ENCODE measurements at places on chromosomes 16 and 17.

GRCh38 chr17:73743518-73744201 is 99.4 kb upstream of the SDK2 start:
- no peak for DNase-seq

DNA sequence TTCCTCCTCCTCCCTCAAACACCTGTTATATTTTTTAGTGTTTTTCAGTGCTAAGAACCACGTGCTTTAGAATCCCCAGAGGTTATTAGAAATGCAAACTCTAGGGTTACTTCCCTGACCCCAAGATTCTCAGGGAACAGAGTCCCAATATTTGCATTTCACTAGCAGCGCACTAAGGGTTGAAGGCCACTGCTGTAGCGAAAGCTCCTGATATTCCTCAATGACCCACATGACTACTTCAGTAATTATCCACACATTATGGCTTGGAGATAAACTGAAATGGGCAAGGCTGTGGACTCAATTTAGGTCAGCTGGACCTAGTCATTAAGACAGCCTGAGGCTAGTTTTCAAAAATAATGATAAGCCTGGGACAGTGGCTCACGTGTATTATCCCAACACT is 78.5 kb upstream of the BCAR1 start:
- DNase-seq = no peak

GRCh38 chr17:78128551-78129350 is at the start of gene TMC6:
Gene TMC6, minus strand, starts transcription at chr17:78128755. Its CDS starts 1,923 bp downstream, at chr17:78126832.
- DNase-seq = peak; percentile 37

DNA sequence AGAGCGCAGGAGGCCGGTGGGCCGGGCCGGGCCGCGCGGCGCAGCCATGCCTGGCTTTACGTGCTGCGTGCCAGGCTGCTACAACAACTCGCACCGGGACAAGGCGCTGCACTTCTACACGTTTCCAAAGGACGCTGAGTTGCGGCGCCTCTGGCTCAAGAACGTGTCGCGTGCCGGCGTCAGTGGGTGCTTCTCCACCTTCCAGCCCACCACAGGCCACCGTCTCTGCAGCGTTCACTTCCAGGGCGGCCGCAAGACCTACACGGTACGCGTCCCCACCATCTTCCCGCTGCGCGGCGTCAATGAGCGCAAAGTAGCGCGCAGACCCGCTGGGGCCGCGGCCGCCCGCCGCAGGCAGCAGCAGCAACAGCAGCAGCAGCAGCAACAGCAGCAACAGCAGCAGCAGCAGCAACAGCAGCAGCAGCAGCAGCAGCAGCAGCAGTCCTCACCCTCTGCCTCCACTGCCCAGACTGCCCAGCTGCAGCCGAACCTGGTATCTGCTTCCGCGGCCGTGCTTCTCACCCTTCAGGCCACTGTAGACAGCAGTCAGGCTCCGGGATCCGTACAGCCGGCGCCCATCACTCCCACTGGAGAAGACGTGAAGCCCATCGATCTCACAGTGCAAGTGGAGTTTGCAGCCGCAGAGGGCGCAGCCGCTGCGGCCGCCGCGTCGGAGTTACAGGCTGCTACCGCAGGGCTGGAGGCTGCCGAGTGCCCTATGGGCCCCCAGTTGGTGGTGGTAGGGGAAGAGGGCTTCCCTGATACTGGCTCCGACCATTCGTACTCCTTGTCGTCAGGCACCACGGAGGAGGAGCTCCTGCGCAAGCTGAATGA is 606 bp downstream of the THAP11 start:
- peak; percentile 70 for DNase-seq

GRCh38 chr17:59434429-59434828 is 103.0 kb downstream of the YPEL2 start:
- no peak for DNase-seq

DNA sequence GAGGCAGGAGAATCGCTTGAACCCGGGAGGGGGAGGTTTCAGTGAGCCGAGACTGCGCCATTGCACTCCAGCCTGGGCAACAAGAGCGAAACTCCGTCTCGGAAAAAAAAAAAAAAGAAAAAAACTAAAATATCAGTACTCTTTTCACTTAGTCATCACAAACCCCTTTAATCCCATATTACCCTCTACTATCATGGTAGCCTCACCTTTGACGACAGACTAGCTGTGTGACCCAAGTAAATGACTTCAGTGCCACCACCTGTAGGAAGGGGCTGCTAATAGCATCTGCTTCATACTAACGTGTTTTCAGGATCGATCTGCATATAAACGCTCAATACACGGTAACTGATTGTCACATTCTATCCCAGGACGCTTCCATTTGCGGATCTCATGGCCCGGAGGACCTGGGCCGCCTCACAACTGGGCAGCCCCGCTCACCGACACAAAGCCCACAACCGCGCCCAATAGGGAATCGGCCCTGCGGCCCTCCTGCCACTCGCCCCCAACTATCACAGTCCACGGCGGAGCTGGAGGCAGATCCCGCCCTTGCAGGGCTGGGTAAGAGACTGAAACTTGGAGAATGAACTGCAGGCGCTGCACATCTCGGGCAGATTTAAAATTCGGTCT is 1.1 kb upstream of the ZNF263 start:
- no peak for DNase-seq

DNA sequence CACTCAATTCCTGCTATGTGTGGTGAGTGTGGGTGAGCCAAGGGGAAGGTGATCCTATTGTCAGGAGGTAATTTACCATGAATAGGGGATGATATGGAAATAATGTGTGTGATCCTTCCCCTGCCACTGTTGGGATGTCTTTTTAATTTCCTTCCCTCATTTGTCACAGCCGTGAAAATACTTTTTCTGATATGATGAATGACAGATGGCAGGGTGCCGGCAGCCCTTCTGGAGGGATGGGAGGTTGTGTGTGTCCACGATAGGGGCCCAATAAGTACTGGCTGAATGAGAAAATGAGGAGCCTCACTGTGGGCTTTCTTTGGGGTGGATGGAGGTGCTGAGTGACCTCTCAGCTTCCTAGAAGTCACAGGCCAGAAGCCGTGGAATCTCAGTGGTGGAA is 109.5 kb downstream of the PRKCB start:
- DNase-seq = no peak

GRCh38 chr17:82602986-82603710 is 45.1 kb downstream of the WDR45B start:
- no peak for DNase-seq

DNA sequence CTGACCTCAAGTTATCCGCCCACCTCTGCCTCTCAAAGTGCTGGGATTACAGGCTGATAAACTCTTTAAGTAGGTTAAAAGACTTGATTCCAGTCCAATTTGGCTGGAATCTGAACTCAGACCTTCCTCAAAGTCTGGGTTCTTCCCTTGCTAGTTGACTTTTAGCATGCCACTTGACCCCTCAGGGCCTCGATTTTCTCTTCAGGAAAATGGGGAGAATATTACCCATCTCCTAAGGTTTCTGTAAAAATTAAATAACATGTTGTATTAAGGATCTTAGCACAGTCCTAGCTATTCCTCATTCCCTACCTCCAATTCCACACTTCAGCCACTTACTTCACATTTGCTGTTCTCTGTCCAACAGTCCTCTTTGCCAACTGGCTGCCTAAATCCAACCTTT is 1.9 kb downstream of the GTF3C1 start:
- no peak for DNase-seq

GRCh38 chr16:10590342-10590741 is 9.9 kb upstream of the EMP2 start:
- no peak for DNase-seq
